ENCODE measurements at places on chromosomes 5 and 9. TPM values are rescaled to one million over a fixed set of nuclear protein-coding genes. Genes with fewer than 3 reads are reported as not detected.

The ZNF483 gene
- 1.6 TPM for polyA plus RNA-seq

The ZSWIM6 gene
- polyA plus RNA-seq: 7.8 TPM

The OXCT1 gene
- 12.0 TPM for polyA plus RNA-seq

DNA sequence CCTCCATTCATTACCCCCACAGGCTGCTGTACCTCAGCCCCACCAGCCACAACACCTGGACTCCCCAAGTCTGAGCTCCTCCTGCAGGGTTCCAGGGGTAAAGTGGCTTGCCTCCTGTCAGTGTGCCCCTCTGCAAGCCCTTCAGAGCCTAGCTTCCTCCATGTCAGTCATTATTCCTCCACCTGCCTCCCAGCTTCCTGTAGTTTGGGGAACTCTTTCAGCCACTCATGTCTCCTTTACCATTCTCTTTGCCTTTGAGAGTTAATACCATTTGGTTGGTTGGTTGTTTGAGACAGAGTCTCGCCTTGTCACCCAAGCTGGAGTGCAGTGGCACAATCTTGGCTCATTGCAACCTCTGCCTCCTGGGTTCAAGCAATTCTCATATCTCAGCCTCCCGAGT is 36.2 kb downstream of the IRF1 start:
- no peak for DNase-seq

DNA sequence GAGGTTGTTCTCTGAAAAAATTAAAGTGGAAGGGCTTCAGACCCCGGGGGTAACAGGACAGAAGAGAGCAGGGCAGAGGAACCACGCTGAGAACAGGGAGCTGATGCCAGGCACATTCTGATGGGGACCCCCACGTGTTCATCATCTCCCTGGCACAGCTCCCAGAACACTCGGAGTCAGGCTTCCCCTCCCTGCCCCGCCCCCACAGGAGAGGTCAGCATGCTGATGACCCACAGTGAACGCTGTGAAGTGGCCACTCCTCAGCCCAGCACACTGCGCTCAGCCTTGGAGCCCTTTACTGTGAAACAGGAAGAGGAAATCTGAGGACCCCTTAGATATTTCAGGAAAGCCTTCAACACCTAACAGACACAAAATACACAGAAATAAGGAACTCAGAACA is 16.4 kb downstream of the RETREG1 start:
- DNase-seq: no peak

DNA sequence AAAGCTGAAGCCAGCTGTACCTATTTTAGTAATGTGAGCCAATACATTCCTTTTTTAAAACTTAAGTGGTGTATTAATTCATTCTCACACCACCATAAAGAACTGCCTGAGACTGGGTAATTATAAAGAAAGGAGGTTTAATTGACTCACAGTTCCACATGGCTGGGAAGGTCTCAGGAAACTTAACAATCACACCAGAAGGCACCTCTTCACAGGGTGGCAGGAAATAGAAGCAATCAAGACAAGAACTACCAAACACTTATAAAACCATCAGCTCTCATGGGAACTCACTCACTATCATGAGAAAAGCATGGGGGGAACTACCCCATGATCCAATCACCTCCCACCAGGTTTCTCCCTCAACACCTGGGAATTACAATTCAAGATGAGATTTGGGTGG is 21.0 kb downstream of the ESM1 start:
- no peak for DNase-seq

DNA sequence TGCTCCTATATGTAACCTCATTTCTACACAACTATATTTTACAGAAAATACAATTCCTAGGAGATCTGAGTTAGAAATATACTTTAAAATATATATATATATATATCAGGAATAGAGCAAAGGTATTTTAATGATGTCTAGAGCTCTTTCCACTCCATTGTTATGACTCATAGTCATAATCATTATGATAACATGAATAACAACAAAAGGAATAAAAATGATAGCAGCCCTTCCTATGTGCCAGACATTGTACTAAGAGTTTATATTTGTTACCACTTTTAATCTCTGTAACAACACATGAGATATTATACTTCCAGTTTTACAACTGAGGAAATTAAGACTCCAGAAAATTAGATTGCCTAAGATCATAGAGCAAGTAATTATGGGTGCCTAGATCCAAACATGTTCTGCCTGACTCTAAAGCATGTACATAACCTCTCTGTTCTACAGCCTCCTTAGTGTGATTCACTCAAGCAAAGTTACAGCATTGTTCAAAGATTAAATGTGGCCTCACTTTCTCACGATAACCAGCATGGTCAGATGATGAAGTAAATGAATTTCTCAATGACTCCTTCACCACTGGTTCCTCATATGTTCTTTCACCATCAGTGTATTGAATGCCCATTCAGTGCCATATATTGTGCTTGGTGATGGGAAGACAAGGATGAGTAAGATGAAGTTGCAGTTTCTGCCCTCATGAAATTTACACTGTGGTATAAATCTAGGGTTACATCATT is 452.1 kb downstream of the EFNA5 start:
- DNase-seq: no peak

Data from forelimb muscle (tissue), 1 donor.